Naive B cell (primary cell): ENCODE measurements at places on chromosomes 3 and 15.
A peak's percentile ranks its signal among the peaks of the same experiment; 100 is the strongest.

DNA sequence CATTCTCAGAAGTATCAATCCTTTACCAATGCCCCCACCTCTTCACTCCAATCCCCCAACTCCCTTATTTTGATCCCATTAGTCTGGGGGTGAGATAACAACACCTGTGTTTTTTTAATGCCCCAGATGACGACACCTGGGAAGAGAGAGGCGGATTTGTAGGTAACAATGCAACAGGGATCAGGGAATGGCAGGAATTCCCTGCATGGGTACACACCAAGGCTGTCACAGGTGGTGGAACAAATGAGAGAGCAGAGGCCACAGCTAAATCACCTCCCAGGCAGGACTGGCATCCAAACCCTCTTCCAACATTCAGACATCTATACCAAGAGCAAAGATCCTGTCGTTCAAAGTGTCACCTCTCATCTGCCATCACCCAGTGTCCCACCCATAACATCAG, 319.2 kb upstream of the TRIM42 start:
- DNase-seq, result no peak

DNA sequence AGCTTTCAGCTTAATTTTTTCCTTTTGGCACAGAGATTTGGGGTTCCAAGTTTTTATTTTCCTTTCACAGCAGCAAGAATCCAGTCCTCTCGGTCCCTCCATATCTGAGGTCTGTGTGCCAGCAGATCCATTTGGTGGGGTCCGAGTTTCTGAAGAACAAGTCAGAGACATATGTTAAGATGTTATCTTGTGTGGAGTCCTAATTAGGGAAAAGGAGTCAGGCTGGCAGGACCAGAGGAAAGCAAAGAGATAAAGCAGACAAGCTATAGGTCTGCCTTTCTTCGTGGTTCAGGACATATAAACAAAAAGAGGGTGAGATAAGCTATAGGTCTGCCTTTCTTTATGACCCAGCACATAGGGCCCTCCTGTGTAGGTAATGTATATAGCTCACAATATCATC, 54.9 kb downstream of the TMED3 start:
- no peak for DNase-seq

DNA sequence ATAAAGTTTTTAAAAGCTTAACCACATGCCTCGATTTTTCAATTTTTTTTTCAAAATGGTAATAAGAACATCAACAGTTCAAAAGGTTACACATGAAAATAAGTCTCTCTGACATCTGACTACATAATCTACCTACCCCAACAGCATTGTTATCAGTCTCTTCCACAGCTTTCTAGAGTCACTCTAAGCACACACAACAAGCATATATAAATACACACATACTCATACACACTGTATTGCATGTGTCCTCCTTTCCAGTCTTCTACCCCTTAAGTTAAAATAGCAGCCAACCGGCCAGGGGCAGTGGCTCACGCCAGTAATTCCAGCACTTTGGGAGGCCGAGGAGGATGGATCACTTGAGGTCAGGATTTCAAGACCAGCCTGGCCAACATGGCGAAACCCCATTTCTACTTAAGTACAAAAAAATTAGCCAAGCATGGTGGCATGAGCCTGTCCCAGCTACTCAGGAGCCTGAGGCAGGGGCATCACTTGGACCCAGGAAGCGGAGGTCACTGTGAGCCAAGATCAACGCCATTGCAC, 12.2 kb downstream of the TBL1XR1 start:
- DNase-seq, result no peak

GRCh38 chr15:49036650-49037545, 9.3 kb downstream of the SECISBP2L start:
- no peak for DNase-seq

GRCh38 chr15:99981191-99981647, 248.0 kb upstream of the LYSMD4 start:
- DNase-seq, result no peak

- no peak for DNase-seq
Measured at GRCh38 chr3:180382638-180383180, 219.3 kb upstream of the TTC14 start.

- no peak for DNase-seq
Measured at GRCh38 chr15:101044625-101045235, 125.6 kb downstream of the LRRK1 start.

DNA sequence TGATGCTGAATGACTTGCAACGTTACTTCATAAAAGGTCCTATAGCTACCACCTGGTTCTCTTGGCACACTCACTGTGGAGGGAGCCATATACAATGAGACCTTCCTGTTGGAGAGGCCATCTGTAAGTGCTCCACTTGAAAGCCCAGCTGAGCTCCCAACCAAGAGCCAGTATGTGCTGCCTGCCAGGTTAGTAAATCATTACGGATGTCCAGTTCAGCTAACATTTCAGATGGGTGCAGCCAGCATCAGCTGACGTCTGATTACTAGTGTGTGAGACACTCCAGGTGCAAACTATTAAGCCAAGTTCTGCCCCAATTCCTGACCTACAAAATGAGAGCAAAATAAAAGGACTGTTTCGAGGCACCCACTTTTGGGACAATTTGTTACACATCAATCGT, 274.4 kb upstream of the ROBO2 start:
- no peak for DNase-seq

- no peak for DNase-seq
Measured at GRCh38 chr3:177904621-177905020, 631.6 kb upstream of the KCNMB2 start.

- DNase-seq, result no peak
Measured at GRCh38 chr3:60000311-60001105, 950.7 kb upstream of the CFAP20DC start.

- peak; percentile 25 for DNase-seq
Measured at GRCh38 chr3:104596551-104596950, 770.2 kb upstream of the ALCAM start.

DNA sequence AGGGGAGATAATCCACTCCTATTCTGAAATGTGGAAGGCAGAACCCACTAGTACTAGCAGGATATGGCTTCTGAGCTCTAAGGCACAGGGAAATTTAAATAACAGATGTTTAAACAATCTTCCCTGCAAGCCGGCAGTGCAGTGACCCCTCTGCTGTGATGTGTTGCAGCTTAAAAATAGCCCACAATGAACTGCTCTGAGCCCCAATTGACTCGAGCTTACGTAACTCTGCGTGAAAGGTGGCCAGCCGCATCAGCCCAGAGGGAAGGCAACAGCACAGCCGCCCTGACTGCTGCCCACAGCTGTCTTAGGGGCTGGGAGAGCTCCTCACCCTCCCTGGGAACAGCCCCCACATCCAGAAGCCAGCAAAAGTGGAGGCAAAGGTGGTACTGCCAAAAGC, 12.5 kb upstream of the CAMKV start:
- DNase-seq, result no peak
